ENCODE measurements at places on chromosomes 2 and 18.
A peak's percentile ranks its signal among the peaks of the same experiment; 100 is the strongest.

DNA sequence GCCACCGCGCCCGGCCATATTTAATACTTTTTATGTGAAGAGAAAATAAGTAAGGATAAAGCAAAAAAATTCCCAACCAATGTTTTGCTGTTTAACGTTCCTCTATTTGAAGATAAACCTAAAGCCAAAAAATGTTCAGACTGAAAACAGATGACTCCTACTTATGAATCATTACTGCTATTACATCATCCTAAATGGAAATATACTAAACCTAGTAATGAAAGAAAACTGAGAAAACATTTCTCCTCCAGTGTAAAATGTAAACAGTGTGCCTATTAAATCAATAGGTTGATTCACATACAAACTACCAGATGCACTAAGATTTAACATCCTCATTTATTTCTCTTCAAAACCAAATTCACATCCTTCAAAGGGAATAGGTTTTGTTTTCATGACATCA lies 43.5 kb downstream of the CWC22 start:
- DNase-seq, result no peak

GRCh38 chr2:134630504-134631159 lies 88.2 kb downstream of the TMEM163 start:
- DNase-seq, result no peak

GRCh38 chr2:168670478-168670877 lies 132.0 kb upstream of the NOSTRIN start:
- no peak for DNase-seq

DNA sequence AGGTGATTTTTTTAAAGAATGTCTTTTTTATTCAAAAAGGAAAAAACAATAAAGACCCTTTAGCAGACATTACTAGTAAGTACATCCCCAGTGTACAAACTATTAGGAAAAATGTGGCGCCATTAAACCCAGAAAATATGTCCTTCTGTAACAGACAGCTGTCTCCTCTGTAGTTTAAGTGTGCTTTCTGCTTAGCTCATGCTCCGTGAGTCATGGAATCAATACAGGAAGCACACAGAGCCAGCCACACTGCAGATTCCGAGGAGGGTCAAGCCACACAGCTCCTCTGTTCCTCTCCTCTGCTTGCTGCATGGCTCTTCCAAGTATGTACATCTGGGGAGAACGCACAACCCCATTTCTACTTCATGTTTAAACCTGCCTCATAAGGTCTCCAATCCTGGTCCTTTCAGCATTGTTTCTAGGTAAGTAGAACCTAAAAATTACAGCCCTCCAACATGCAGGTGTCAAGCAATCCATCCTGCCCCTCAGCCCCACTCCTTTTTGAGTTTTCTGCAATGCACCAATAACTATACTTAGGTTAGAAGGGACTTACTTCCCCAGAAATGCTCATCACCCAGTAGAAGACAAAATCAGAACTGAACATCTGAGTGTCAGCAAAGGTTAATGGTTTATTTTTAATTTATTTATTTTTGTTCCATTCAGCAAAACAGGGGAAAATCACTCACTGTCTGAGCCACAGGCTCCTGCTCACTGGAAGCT lies 37.5 kb downstream of the ACVR1 start:
- peak; percentile 54 for DNase-seq

GRCh38 chr2:179626261-179626660 lies 235.2 kb downstream of the ZNF385B start:
- DNase-seq, result no peak

GRCh38 chr2:52668724-52669123 lies 1098.9 kb upstream of the CHAC2 start:
- DNase-seq, result peak; percentile 10

DNA sequence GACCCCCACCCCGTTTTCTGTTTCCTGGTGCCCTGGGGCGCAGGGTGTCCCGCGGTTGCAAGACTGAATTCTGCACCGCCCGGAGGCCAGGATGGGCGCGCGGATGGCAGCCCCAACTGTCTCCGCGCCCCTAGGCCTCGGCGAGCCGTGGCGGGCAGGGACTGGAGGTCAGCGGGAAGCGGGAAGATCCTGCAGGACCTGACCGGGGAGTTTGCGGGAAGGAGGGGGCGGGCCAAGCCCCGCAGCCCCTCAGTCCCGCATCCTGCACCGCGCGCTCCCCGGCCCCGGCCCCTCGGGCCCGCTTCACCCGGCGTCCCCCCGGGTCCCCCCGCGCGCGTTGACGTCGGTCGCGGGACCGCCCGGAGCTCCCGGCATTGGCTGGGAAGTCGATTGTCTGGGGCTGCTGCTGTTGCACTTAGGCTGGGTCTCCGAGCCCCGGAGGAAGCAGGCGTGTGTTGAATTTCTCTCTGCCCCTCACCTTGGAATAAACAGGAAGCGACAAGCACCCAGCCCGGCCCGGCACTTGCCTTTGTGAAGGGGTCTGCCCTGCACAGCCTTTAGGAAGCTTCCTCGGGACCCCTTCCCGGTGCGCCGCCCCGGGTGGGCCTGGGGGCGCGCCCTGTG lies at the start of gene LDLRAD4:
Gene LDLRAD4, plus strand, starts transcription at position 393 of the 624 bp plus-strand sequence.
- DNase-seq, result no peak

GRCh38 chr2:100948942-100949811 lies 52.9 kb upstream of the RPL31 start:
- DNase-seq, result no peak

DNA sequence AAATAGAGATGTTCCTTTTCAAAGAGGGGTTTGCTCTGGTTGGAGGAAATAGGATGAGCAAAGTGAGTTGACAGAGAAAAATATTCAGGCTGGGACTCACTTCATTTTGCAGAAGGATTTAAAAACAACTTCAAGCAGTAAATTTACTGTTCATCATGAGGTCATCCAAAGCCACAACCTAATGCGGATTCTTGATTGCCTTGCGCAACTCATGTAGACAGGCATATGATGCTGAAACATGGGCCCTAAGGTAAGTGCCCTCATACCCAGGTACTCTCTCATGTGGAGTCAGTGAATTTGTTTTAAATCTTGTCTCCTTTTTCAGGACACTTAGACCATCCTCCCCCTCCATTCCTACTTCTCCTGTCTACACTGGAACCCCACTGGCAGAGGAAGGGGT lies 51.9 kb upstream of the LYPD1 start:
- DNase-seq, result no peak

DNA sequence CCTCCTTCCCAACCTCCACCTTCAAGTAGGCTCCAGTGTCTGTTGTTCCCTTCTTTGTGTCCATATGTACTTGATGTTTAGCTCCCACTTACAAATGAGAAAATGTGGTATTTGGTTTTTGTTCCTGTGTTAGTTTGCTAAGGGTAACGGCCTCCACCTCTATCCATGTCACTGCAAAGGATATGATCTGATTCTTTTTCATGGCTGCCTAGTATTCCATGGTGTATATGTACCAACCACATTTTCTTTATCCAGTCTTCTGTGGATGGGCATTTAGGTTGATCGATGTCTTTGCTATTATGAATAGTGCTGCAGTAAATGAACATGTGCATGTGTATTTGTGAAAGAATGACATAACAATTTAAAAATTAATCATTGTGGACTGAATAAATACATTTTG lies 19.5 kb upstream of the TFPI start:
- no peak for DNase-seq

- no peak for DNase-seq
Measured at GRCh38 chr2:44598330-44599119, 236.8 kb downstream of the CAMKMT start.

DNA sequence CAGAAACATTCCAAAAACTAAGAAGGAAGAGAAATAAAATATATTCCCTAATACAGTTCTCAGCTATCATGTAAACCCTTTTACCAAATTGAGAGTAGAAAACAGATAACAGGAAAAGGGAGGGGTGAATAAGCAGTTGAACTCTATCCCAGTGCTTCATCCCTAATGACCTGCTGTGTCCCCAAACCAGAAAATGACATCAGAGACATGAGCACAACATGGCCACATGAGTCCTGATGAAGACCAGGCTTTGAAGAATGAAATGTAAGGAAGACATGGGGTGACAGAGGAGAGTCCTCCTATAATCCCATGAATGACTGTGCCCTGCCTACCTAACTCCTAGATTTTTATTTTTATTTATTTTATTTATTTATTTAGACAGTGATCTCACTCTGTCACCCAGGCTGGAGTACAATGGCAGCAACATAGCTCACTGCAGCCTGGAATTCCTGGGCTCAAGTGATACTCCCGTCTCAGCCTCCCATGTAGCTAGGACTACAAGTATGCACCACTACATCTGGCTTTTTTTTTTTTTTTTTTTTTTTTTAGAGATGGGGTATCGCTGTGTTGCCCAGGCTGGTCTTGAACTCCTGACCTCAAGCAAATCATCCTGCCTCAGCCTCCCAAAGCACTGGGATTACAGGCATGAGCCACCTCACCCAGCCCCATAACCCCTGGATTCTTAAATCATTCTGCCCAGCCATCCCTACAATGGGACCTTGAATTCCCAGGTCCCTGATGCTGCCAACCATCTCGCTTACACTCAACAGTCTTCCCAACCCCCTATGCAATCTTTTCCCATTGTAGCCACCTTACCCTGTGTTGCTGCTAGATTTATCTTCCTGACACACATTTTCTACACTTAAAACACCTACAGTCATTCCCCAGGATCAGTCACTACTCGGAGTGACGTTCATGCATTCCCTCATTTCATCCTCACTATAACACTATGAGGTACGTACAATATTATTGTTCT lies 64.5 kb downstream of the ANKRD44 start:
- DNase-seq, result no peak

DNA sequence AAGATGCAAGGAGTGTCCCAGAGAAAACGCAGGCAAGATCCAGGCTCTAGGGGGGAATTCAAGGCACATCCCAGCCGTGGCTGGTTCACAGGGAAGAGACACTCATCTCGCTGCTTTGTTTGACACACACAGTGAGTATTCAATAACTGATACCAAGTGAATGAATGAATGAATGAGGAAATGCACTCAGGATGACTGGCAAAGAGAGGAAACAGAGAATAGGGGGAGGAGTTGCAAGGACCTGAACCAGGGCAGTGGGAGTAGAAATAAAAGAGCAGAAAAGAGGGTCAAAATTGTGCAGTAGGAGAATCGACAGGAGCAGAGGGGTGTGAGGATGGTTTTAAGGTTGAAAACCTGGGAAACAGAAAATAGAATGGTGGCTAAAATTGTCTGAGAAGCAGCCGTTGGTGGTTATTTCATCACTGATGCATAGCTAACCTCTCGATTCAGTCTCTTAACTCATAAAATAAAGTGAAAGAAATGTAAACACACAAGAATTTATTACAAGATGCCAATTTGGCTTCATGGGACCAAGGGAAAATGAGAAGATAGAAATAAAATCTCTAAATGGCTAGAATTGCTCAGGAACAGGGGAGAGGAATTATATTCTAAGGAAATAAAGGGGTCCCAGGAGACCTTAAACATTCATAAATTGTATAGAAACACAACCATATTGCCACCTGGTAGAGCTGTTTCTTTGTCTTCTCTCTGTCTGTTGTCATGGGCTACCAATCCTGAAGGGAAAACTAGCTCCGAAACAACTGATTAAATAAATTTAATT lies 63.9 kb upstream of the PHLPP1 start:
- peak; percentile 94 for DNase-seq

DNA sequence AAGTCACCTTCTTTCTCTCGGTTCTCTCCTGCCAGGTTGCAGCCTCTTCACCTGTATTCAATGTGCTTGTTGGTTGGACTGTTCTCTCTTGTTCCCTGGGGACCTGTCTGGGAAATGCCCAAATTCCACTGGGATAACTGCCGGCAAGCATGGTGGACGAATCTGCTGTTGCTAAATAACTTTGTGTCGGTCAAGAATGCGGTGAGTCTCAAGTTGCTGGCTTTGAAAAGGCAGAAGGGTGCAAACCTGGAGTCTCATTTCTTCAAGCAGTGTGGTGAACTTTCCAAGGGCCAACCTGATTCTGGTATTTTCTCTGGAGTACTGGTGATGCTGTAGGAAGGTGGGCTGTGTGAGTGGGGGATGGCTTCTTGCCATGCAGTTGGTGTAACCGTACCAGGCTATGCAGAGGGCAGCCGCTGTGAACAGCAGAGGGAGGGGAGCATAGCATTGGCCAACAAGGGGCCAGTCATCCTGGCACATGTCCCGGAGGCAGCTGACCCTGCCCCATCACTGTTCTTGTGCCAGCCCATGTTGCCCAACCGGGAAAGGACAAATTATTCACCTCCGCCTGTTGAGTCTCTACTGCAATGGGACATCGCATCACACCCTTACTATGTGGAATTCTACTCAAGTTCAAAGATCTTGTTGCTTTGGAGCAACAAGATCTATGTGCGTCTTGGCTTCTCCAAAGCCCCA lies 88.1 kb upstream of the SEC11C start:
- no peak for DNase-seq

GRCh38 chr2:119228964-119229363 lies 5.3 kb downstream of the STEAP3 start:
- no peak for DNase-seq

GRCh38 chr18:10319026-10319425 lies 135.4 kb upstream of the APCDD1 start:
- DNase-seq, result no peak

DNA sequence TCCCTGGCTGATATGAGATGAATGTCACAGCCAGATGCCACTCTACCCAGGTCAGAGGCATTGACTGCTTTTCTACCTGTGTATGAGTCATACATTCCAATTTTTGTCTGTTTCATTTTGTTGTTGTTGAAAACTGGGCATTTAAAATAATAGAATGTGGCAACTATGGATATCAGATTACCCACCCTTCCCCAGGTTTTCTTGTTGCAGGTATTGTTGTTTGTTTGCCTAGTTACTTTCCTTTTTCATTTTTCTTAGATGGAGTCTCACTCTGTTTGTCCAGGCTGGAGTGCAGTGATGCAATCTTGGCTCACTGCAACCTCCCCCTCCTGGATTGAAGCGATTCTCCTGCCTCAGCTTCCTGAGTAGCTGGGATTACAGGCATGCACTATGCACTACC lies 70.2 kb downstream of the LRRC30 start:
- no peak for DNase-seq

DNA sequence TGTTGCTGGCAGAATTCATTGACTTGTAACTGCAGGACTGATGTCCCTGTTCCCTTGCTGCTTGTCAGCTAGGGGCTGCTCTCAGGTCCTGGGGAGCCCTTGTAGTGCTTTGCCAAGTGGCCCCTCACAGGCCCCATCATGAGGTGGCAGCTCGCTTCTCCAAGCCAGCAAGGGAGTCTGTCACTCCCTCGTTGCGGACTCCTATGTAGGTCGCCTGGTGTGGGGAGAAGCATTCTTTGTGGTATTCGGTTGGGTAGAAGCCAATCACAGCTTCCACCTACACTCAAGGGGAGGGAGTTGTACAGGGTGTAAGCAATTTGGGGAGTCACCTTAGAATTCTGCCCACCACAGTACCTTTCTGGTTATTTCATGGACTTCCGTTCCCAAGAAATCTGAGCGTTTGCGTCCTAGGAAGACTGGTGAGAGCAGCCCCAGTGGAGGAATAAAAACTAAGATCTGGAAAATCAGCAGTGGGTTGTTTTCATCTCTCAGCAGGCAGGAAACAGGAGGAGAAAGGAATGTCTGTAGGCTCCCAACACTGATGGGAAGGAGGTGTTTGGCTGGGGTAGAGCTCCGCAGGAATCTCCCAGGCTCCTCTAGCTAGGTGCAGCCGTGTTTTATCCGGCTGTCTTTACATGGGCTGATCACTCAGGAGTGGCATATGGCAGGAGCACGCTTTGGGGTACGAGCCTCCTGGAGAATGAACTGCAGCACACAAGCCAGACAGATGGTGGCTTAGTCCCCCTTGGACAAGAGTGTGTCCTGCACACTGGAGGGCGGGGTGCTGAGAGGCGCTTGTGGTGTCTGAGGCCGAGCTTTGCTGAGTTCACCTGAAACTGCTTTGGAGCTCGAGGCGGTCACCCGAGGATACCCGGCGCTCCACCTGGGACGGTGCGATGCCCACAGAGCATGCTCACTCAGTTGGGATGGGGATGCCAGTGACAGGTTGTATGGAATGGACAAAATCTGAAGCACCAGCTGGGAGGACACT lies 58.3 kb downstream of the LDLRAD4 start:
- DNase-seq, result no peak

GRCh38 chr2:226508683-226509082 lies 290.9 kb downstream of the IRS1 start:
- DNase-seq, result peak; percentile 54
